Suprapubic skin (tissue), 4 donors: ENCODE measurements at places on chromosomes 2 and 18. TPM values are rescaled to one million over a fixed set of nuclear protein-coding genes. Genes with fewer than 3 reads are reported as not detected.

TRABD2A gene
- total RNA-seq: 0.68 TPM

TTR gene
- not detected for total RNA-seq

HOXD12 gene
- not detected for total RNA-seq

NEDD4L gene
- 52.7 TPM for total RNA-seq

UGP2 gene
- total RNA-seq: 84.9 TPM

SATB2 gene
- total RNA-seq: 12.1 TPM

TRIM43 gene
- total RNA-seq: not detected

CHRNA1 gene
- total RNA-seq: not detected

OTX1 gene
- 6.6 TPM for total RNA-seq

TRIB2 gene
- 29.7 TPM for total RNA-seq

SULT1C2 gene
- not detected for total RNA-seq

PLB1 gene
- total RNA-seq: 9.0 TPM

SPEG gene
- 6.8 TPM for total RNA-seq
